Activated CD4-positive, alpha-beta memory T cell treated with anti-CD3 and anti-CD28 coated beads for 36 hours (primary cell): ENCODE measurements at places on chromosomes 7 and 10. TPM values are rescaled to one million over a fixed set of nuclear protein-coding genes. Genes with fewer than 3 reads are reported as not detected.

GRCh38 chr10:58896229-58896628 lies 280.2 kb upstream of the PHYHIPL start:
- DNase-seq, result no peak

- DNase-seq, result no peak
Observed at GRCh38 chr10:79482304-79482703, 30.0 kb upstream of the EIF5AL1 start.

DNA sequence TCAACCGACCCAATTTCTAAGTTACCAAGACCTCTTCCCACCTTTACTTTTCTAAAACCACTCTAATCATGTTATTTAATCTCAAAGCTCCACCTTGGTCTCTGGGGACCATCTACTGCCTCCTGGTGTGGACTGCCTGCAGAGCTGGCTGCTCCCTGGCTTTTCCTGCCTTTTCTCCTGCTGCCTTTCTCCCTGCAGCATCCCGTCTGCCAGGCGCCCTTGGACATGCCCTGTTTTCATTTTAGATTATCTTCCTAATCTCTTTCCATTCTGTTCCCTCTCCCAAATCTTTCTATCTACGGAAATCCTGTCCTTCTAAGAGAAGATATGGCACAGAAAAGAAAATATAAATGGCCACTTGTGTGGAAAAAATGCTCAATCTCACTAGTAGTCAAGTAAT lies 23.1 kb downstream of the TCAF1 start:
- DNase-seq, result no peak

DNA sequence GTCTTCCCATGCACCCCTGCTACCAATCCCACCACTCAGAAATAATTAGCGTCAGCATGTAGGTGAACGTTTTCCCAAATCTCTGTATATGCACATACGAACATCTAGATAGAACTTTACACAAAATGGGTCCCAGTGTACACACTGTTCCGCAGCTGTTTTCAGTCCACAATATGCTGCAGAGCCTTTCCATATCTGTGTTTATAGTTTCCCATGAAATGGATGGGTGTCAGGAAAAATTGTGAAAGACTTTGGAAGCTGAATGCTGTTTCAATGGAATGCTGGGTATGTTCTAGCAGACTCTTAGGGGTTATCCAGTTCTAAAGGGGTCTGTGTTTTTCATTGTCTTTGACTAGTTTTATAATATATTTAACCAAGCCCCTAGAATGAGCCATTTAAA lies 13.8 kb downstream of the GRK5 start:
- DNase-seq, result no peak

DNA sequence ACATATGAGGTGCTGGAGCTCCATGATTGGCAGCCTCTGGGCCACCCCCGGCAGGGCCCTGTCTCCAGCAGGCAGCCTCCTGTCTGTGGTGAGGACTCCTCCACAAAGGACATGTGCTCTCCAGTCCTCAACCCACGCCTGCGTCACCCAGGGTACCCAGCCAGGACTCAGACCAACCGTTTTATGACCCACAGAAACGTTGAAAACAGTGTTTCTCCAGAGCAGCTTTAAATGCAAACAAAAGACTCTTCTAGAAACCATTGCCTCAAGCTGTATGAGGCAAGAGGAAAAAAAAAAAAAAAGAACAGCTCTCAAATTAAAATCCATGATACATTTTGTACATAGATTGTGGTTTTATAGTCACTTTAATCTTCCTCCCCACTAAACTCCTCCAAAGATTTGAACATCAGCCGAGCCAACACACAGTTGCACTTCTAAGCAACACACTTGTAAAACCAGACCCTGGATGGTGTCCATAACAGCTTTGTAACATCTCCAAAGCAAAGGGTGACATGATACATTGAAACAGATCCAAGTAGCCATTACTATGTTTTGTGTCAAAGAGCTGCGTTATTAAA lies 175.0 kb upstream of the LYZL2 start:
- no peak for DNase-seq

The PDE6C gene
- not detected for total RNA-seq

The CYP2C9 gene
- total RNA-seq, result 0.17 TPM

The RBM20 gene
- total RNA-seq, result not detected

The USP6NL gene
- 3.2 TPM for total RNA-seq
